ENCODE measurements at places on chromosomes 5 and 9. TPM values are rescaled to one million over a fixed set of nuclear protein-coding genes. Genes with fewer than 3 reads are reported as not detected.

The BSPRY gene
- 25.6 TPM for total RNA-seq

The TMEM174 gene
- total RNA-seq: not detected

The PLAC8L1 gene
- total RNA-seq: not detected

The IL7R gene
- total RNA-seq: 6.1 TPM

The TXNDC8 gene
- not detected for total RNA-seq

The EDIL3 gene
- 23.6 TPM for total RNA-seq

The PIP5KL1 gene
- 0.89 TPM for total RNA-seq

The NUTM2F gene
- total RNA-seq: not detected

The PKD2L2 gene
- total RNA-seq: not detected

The OTP gene
- not detected for total RNA-seq

The CHSY3 gene
- 0.99 TPM for total RNA-seq

The MARVELD2 gene
- 51.0 TPM for total RNA-seq

The NKD2 gene
- 0.94 TPM for total RNA-seq

The NPR2 gene
- 9.7 TPM for total RNA-seq

The ARL14EPL gene
- total RNA-seq: not detected

The SLC45A2 gene
- 0.32 TPM for total RNA-seq

The KLF4 gene
- total RNA-seq: 209 TPM

The C5 gene
- total RNA-seq: 1.6 TPM

The ROR2 gene
- 1.7 TPM for total RNA-seq

The RALGDS gene
- total RNA-seq: 39.7 TPM
